ENCODE measurements at places on chromosomes 7 and 10. TPM values are rescaled to one million over a fixed set of nuclear protein-coding genes. Genes with fewer than 3 reads are reported as not detected.
A peak's percentile ranks its signal among the peaks of the same experiment; 100 is the strongest.

DNA sequence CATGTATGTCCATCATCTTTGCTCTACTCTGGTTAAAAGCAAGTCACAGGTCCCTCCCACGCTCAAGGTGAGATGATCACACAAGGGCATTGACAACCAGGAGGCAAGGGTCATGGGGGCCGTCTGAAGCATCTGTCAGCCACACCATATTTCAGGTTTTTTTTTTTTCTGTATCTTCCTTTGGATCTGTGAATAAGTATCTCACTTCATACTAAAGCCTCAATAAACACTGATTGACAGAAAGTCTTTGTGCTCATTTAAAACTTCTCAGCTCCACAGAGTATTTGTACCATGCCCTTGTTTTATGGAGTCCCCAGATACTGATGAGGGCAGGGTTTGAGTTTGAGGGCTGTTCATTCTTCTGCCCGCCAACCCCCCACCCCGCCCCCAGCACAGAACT is 45.0 kb downstream of the AUTS2 start:
- H3K27ac ChIP-seq: no peak overlapping the region
- H3K36me3 ChIP-seq: no peaks in the 10 kb centered on the region
- no peak for DNase-seq
- peaks cover 16% of the 10 kb centered on the region for H3K4me1 ChIP-seq
- no peaks in the 10 kb centered on the region for H3K27me3 ChIP-seq
- no peak overlapping the region for H3K4me3 ChIP-seq

GRCh38 chr7:141585592-141586510 is 34.6 kb downstream of the AGK start:
- no peak overlapping the region for H3K27ac ChIP-seq
- H3K4me3 ChIP-seq: no peak overlapping the region
- peaks cover 19% of the 10 kb centered on the region for H3K4me1 ChIP-seq
- H3K27me3 ChIP-seq: no peaks in the 10 kb centered on the region
- no peaks in the 10 kb centered on the region for H3K36me3 ChIP-seq

ASB10 gene
- total RNA-seq: 34.0 TPM

USP6NL gene
- total RNA-seq: 9.5 TPM

- peaks cover 4% of the 10 kb centered on the region for H3K27me3 ChIP-seq
- no peak overlapping the region for H3K4me3 ChIP-seq
- H3K36me3 ChIP-seq: no peaks in the 10 kb centered on the region
- no peak overlapping the region for H3K27ac ChIP-seq
These were observed 114.9 kb downstream of the BUB3 start for GRCh38 chr10:123269017-123269552.

- H3K4me1 ChIP-seq: peaks cover 26% of the 10 kb centered on the region
- no peak for DNase-seq
- no peaks in the 10 kb centered on the region for H3K27me3 ChIP-seq
- H3K27ac ChIP-seq: peak overlapping the region; percentile 70
- no peak overlapping the region for H3K4me3 ChIP-seq
These were observed 64.2 kb upstream of the DNAJB6 start for GRCh38 chr7:157272351-157273207.

DNA sequence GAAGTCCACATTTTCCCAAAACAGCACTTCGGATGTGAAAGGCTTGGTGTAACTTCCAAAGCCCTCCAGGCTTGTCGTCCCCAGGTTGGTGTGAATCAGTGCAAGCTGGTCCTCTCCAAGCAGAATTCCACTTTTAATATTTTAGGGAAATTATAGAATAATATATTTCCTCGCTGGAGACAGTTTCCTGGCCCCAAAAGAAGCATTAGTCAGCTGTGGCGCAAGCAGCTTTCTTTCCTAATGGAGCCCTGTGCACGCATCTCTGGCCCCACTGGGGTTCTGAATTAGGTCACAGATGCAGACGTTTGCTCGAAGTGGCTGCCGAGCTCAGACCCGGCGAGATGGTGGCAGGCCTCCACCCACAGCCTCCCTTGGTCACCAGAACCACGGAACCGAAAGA is 33.3 kb upstream of the MNX1 start:
- H3K4me3 ChIP-seq: no peak overlapping the region
- peaks cover 28% of the 10 kb centered on the region for H3K27me3 ChIP-seq
- DNase-seq: no peak

DNA sequence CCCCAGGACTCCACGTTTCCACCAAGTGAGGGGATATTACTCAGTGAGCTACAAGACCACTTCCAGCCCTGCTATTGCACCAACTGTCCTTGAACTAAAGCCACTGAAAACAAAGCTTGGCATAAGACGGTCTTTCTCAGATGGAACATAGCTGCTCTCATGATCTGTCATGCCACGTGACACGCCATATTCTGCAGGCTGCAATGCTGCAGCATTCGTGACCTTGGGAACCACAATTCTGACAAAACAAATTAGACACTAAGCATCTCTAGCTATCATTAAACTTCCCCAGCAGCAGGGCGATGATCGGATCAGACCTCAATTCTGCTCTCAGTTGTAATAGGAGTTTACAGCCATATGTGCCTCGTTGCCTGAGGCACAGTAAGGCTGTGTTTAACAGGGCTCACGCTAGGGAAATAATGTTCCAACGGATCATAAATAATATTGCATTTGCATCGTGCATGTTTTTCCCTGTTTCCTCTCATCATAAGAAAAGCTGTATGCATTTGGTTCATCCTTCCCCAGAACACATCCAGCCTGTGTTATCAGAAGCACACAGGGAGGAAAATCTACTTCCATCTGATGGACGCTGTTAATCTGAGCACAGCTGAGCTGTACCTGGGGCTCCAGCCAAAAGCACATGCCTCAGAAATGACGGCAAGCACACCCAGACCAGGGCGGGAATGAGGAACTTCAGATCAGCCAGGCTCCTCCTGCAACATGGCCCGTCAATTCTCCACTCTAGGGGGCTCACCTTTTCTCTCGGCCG is 38.6 kb upstream of the CNPY1 start:
- H3K4me3 ChIP-seq: no peak overlapping the region
- H3K27ac ChIP-seq: no peak overlapping the region
- no peaks in the 10 kb centered on the region for H3K36me3 ChIP-seq
- DNase-seq: no peak

DNA sequence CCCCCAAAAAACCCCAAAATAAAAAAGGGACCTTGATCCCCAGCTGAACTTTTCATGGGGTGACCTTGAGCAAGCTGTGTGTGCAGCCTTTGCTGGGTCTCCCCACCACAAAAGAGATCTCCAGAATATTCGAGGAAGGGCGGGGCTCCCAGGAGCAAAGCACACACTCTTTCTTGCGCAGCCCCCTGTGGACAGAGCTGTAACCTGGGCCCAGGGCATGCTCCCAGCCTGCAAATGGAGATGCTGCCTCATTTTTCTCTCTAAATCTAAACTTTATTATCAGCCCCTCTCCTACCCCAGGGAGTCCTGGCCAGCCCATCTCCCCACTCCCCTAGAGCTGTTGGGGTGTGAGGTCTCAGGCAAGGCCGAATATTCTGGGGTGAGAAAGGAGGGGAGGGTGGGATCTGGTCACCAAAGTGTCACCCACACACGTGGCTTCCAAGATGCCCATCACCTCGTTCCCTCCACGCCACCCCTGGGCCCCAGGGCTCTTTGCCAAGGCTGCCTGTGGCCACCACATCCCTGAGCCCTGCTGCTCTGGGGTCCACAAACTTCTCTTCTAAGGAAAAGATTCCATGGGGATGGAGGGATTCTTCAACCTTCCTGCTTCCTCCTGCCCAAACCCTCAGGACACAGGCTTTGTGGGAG is 1.7 kb upstream of the CALML3 start:
- H3K36me3 ChIP-seq: no peaks in the 10 kb centered on the region
- H3K27ac ChIP-seq: no peak overlapping the region
- H3K4me1 ChIP-seq: no peaks in the 10 kb centered on the region
- no peaks in the 10 kb centered on the region for H3K27me3 ChIP-seq

RET gene
- 2.6 TPM for total RNA-seq

DNA sequence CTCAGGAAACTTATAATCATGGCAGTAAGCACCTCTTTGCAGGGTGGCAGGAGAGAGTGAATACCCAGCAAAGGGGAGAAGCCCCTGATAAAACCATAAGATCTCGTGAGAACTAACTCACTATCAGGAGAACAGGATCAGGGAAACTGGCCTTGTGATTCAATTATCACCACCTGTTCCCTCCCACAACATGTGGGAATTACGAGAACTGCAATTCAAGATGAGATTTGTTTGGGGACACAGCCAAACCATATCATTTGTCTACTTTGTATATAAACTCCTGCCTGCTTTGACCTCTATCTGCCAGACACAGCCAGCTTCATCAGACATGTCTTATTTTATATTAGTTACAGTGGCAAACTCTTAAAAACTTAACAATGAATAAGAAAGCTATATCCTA is 50.4 kb downstream of the ARMC3 start:
- H3K36me3 ChIP-seq: no peaks in the 10 kb centered on the region
- H3K27ac ChIP-seq: no peak overlapping the region
- no peaks in the 10 kb centered on the region for H3K27me3 ChIP-seq
- no peak for DNase-seq
- no peaks in the 10 kb centered on the region for H3K4me1 ChIP-seq

DNA sequence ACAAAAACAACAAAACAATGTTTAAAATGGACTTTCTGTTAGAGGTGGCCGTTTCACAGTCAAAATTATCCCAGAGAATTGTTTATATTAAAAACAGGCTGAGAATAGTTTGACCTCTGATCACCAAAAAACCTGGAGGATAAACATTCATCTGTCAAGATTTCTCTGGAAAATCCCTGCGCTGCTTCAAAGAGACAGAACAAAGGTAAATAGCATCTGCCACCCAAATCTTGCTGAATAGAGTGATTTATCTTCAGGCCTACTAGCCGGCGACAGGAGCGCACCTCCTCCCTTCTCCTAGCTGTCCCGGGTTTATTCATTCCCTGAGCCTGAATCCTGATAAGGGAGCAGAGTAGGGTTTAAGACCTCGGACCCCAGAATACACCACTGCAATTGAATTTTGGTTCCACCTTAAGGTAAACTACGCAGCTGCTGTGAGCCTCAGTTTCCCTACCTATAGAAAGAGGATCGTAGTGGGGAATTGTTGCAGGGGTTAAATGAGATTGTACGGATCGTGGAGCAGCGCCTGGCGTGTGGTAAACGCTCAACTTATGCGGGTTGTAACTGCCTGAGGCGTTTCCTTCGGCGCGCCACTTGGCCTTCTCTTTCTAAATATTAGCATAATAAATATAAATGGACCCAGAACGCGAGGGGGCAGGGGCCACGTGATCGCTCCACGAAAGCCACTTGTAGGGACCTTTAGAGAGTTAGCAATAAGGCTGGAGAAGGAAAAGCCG is 498 bp upstream of the ST7 start:
- peak overlapping the region; percentile 95 for H3K4me3 ChIP-seq
- no peaks in the 10 kb centered on the region for H3K27me3 ChIP-seq
- peaks cover 37% of the 10 kb centered on the region for H3K4me1 ChIP-seq
- peak overlapping the region; percentile 99 for H3K27ac ChIP-seq
- peak; percentile 54 for DNase-seq
- no peaks in the 10 kb centered on the region for H3K36me3 ChIP-seq

- peaks cover 4% of the 10 kb centered on the region for H3K27me3 ChIP-seq
- H3K36me3 ChIP-seq: no peaks in the 10 kb centered on the region
- H3K27ac ChIP-seq: no peak overlapping the region
- H3K4me3 ChIP-seq: no peak overlapping the region
- no peaks in the 10 kb centered on the region for H3K4me1 ChIP-seq
- DNase-seq: no peak
These were observed 37.1 kb downstream of the CPXM2 start for GRCh38 chr10:123854498-123854897.

INA gene
- total RNA-seq: not detected

GRCh38 chr7:28358423-28358868 is 53.9 kb upstream of the CREB5 start:
- H3K27ac ChIP-seq: no peak overlapping the region
- H3K27me3 ChIP-seq: no peaks in the 10 kb centered on the region
- no peaks in the 10 kb centered on the region for H3K4me1 ChIP-seq
- DNase-seq: no peak
- no peaks in the 10 kb centered on the region for H3K36me3 ChIP-seq

- no peaks in the 10 kb centered on the region for H3K27me3 ChIP-seq
- H3K36me3 ChIP-seq: no peaks in the 10 kb centered on the region
- H3K27ac ChIP-seq: no peak overlapping the region
- H3K4me3 ChIP-seq: no peak overlapping the region
- no peaks in the 10 kb centered on the region for H3K4me1 ChIP-seq
These were observed 8.7 kb upstream of the PTPN12 start for GRCh38 chr7:77528368-77528767.

GRCh38 chr10:278707-279106 is 143.5 kb downstream of the ZMYND11 start:
- no peak overlapping the region for H3K27ac ChIP-seq
- peaks cover 89% of the 10 kb centered on the region for H3K36me3 ChIP-seq
- H3K4me1 ChIP-seq: peaks cover 10% of the 10 kb centered on the region
- DNase-seq: no peak

Data from heart right ventricle (tissue), 16 donors.